HEK293T (cell line): ENCODE measurements at places on chromosomes 3 and 15.
A peak's percentile ranks its signal among the peaks of the same experiment; 100 is the strongest.

GRCh38 chr15:58908550-58909309, 24.7 kb downstream of the SLTM start:
- DNase-seq = no peak

GRCh38 chr15:83835479-83835878, 181.6 kb downstream of the ADAMTSL3 start:
- no peak for DNase-seq

- DNase-seq = no peak
Measured at GRCh38 chr3:114179575-114179974, 723 bp upstream of the DRD3 start.

DNA sequence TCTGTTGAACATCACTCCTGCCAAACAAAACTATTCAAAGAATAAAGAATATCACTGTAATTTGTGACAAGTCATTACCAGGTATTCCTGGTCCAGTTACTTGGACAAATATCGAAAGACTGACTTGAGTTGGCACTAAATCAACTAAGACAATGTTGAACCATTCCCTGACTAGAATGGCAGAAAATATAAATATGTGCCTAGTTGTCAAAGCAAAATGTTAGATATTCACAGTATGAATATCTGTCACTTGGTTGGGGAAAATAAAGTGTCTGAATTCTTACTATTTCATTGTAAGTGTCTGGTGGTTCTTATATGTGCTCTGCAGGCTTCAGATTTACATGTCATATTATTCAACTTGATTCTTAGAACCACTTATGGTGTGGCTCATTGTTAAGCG, 470.2 kb downstream of the NAALADL2 start:
- DNase-seq = no peak

DNA sequence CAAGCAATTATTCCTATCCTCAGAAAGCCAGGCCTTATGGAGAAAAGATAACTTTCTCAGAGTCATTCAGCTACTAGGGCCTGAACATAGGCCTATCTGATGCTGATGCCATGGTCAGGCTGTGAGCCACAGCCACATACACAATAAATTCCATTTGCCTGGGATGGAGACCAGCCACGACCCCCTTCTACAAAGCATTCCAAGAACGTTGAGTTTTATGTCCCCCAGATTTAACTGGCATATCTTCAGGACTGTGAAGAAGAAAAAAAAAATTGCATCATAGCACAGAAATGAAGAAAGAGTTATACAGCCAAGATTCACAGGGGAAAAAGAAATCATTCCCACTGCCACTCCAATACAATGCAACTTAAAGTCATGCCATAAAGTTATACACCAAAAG, 100.0 kb downstream of the THBS1 start:
- no peak for DNase-seq

GRCh38 chr3:31182661-31183060, 288.2 kb upstream of the GADL1 start:
- DNase-seq = no peak

DNA sequence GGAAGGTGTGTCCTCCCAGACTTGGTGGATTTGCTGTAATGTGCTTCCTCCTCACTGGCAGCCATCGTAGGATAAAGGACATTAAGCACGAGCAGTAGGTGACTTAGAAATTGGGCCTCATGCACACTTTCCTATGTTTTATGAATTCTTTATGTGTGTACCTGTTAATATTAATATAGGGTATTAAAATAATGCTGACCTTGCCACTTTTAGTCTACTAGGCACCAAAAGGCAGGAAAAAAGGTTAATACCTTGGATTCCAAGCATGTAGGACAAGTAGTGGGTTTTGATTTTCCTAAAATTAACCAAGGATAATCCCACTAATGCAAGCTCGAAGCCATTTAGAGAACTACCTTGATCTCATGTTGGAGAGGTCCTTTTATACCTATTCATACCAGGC, 55.9 kb downstream of the ADAMTSL3 start:
- DNase-seq = no peak

- DNase-seq = no peak
Measured at GRCh38 chr3:64859625-64860535, 172.1 kb upstream of the ADAMTS9 start.

- DNase-seq = no peak
Measured at GRCh38 chr15:88800026-88800425, 3.2 kb upstream of the ACAN start.

- DNase-seq = no peak
Measured at GRCh38 chr15:29622637-29623036, 199.6 kb downstream of the TJP1 start.

- no peak for DNase-seq
Measured at GRCh38 chr3:169053427-169053826, 610.1 kb downstream of the MECOM start.

- no peak for DNase-seq
Measured at GRCh38 chr15:76514282-76514681, 177.7 kb downstream of the ISL2 start.

DNA sequence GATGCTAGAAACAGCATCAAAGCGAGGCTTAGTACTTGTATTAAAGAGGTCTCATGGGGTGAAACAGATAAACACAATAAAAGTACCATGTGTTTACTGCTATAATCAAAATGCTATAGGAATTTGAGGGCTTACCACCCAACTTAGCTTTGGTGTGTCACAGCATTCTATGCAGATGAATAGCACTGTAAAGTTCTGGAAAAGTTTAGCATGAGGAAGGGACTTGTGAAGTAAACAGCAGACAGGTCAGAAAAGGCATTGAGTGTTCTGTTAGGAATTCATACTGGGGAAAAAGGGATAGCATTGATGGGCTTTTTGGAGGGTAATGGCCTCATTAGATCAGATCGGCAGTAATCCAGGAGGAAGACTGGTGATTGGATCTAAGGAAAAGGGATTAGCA, 505.3 kb downstream of the NLGN1 start:
- no peak for DNase-seq

GRCh38 chr3:105401691-105402149, 35.0 kb downstream of the ALCAM start:
- DNase-seq = no peak

- no peak for DNase-seq
Measured at GRCh38 chr3:9208605-9209152, 40.8 kb downstream of the SRGAP3 start.

DNA sequence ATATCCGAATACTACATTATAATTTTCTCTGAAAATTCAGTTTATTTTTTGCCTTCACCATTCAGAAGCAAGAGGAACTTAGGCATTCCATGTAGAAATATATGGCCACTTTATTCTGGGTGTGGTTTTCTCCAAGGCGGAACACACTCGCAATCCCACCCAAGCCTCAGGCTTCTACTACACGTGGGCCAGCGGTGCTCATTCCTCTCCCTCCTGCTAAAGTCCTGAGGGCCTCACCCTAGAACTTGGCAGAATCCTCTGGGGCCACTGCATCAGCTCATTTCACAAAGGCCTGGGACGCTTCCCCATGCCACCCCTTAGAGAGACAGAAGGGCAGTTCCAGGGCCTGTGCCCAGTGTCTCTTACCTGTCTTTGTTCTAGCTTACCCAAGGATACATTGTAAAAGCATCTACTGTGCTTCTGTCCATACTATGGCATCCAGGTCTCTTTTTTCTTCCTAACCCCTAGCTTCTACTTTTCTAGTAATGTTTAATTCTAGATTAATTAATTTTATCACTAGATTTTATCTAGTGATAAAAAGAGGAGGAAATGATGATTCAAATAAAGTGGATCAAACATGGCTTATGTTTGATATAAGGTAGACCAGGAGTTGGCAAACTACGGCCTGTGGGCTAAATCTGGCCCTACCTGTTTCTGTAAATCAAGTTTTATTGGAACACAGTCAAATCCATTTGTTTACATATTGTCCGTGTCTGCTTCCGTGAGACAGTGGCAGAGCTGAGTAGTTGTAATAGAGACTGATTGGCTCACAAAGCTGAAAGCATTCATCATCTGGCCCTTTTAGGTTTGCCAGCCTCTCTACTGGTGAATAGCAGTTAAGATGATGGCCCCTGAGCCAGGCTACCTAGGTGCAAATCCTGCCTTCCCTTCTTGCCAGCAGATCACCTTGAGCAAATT, 29.8 kb downstream of the LARS2 start:
- no peak for DNase-seq

- no peak for DNase-seq
Measured at GRCh38 chr3:192279664-192280063, 447.7 kb downstream of the FGF12 start.

DNA sequence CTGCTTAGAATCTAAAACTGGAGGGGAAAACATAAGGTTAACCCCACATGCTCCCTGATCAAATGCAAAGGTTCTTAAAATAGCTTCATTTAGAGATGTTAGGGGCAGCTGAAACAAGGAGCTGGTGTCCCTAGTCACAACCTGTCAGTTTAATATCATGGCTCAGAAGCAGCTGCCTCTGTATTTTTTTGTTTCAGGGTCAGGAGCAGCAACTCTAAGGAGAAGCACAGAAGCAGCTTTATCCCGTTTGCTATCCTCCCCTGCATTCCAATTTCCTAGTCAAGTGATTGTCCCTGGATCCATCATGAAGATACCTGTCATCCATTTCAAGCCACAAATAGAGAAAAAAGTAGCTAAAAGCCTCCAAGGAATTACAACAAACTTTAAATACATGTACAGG, 4.1 kb downstream of the FILIP1L start:
- no peak for DNase-seq

- DNase-seq = peak; percentile 26
Measured at GRCh38 chr15:38819387-38819950, 254.9 kb upstream of the RASGRP1 start.

DNA sequence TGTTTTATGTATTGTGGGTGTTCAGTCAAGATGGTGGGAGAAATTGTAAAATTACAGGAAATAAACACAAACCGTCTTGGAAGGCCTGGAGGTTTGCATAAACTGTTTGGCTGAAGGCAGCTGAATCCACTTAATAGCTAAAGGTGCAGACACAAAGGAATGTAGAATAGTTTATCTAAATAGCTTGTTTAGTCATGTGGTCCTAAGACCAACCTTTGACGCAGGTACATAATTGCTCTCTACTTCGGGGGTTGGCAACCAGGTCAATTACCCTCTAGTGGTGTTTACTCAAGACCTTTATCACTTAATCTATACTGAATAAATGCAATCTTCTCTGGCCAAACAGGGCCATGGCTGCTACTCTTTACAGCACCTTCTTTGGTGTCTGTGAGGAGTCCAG, 502.8 kb downstream of the IGSF11 start:
- DNase-seq = no peak

- no peak for DNase-seq
Measured at GRCh38 chr3:57309769-57310360, 17.4 kb upstream of the ASB14 start.

DNA sequence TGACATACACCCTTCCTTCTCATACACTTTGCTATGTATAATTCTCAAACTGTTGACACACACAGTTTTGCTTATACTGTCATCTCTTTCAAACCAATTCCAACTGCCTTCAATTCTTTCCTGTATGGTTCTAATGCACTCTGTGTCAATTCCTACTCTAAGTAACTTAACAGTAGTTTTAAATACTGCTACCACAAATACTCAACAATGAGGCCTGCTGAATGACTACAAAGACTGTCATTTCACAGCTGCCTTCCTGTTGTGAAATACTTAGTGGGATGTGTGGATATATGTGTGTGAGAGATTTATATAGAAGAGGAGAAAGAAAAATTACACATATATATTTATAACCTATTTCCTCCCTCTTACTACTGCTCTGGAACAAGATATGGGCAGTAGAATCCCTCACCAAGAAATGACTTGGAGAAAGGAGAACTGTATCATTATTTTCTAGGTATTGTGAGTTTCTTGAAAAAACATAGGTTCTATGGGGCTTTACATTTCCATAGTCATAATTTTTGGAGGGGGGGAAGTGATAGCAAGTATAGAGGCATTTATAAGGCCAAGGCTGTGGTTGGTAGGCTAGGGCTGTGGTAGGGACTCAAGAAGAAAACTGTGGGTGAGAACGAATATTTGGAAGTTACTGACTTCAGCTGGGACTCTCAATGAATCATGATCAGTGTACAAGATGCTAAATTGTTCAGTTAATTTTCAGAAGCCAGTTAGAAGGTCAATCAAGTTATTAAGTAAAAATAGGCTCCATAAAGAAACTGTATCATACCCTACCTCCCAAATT, 88.7 kb downstream of the ANKRD28 start:
- DNase-seq = no peak

- no peak for DNase-seq
Measured at GRCh38 chr3:129966876-129967275, 7.6 kb upstream of the TRH start.
